ENCODE measurements at places on chromosomes 7 and 10.
A peak's percentile ranks its signal among the peaks of the same experiment; 100 is the strongest.

GRCh38 chr7:16811551-16811950, 6.8 kb upstream of the AGR2 start:
- DNase-seq, result no peak

GRCh38 chr7:52940481-52940880, 95.0 kb upstream of the POM121L12 start:
- no peak for DNase-seq

DNA sequence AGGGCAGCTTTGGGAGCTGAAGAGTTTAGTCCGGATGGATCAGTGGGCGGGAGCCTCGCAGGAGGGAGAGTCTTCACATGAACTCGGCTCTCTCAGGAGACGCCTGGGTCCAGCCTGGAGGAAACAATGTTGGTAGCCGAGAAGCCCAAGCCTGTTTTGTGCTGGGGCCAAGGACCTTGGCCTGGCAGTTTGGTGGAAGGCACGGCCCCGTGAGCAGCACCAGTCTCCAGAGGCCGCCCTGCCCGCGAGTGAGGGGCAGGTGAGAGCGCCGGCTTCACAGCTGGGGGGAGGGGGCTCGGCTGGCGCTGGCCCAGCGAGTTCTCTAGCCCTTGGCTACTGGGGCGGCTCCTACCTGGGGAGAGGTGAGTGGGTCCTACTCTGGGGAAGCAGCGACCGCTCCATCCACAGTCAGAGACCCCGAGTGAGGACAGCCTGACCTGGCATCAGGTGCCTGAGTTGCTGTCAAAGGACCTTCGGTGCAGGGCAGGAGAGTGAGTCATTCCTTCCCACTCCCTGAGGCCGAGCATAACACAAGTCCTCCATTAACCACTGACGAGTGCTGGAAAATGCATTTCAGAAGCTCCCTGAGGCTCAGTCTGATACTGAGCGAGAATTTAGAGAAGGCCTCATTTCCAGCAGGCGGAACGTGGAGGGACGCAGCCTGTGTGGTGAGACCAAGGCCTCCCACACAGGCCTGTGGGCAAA, 89.3 kb upstream of the DIP2C start:
- no peak for DNase-seq

- no peak for DNase-seq
Observed at GRCh38 chr7:21221130-21221529, 206.8 kb upstream of the SP4 start.

- no peak for DNase-seq
Observed at GRCh38 chr7:95367606-95368005, 28.6 kb downstream of the PON3 start.

DNA sequence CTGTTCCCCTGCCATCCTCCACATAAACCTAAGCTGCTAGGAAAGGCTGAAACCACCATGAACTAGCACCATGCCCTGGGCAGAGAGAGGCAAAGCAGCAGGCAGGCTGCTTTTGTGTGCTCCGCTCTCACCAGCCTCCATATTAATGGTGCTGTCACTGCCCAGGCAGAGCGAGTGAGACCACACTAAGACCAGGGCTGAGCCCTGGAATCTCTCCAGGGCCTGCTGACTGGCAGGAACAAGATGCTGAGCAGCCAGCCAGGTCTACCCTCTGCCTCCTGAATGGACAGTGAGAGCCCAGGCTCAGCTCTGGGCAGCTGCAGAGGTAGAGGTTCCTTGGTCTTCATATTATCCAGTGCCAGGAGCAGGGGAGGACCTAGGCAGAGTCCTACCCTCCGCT, 1.6 kb upstream of the CRHR2 start:
- no peak for DNase-seq

GRCh38 chr7:11331128-11332102, 357.7 kb downstream of the PHF14 start:
- DNase-seq, result no peak

- DNase-seq, result no peak
Observed at GRCh38 chr7:154744256-154744860, 258.6 kb downstream of the PAXIP1 start.

DNA sequence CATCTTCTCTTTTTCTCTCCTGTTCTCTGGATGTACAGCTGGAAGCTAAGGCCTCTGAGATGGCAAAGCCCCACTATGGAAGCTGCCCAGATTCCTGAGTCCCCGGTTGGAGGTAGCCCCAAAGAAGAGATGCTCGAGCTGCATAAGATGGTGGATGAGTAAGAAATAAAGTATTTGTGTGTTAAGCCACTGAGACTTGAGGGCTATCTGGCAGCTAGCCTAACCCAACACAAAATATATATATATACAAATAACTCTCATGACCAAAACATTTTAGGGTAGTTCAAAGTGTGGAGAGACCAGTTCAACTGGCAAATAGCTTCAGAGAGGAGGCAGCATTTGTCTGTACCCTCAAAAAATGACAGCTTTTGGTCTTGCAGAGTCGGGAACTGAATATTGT, 72.4 kb upstream of the PDE1C start:
- no peak for DNase-seq

DNA sequence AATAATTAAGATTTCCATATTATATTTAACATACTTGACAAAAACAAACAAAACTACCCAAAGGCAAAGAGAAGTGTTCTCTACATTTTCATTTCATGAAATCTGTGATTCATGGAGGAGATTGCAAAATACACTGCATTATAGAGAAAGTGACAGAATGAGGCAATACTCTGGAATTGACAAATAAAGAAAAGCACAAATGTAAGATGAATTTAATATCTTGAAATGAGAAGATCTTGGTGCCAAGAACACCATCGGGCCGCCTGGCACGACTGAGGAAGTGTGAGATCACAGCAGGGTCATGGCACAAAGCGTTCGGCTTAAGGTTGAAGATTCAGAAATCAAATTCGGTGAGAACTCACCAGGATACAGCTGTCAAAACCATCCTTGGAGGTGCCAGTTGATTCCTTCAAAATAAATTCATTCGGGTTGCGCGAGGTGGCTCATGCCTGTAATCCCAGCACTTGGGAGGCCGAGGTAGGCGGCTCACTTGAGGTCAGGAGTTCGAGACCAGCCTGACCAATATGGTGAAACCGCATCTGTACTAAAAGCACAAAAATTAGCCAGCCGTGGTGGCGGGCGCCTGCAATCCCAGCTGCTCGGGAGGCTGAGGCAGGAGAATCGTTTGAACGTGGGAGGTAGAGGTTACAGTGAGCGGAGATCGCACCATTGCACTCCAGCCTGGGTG, 174.0 kb upstream of the PFKP start:
- no peak for DNase-seq

- peak; percentile 33 for DNase-seq
Observed at GRCh38 chr7:78019447-78020135, 221.0 kb downstream of the PHTF2 start.

DNA sequence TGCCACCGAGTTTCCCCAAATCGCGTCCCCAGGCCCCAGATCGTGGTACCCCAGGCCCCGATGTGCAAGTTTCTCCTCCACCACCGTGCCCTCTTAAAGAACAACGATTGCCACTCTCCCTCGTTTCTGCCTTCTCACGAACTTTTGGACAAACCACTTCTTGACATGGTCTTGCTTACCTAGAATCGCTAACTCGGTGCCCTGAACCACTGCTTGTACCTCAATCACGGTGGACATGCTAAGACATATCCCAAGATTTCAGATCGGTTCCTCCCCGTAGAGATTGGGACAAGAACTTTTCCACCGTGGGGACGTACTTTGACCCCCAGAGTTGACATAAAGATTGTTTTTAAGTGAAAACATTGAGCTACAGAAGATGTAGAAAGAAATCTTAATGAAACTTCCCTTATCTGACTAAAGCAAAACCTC, 477 bp upstream of the ZC3HAV1 start:
- DNase-seq, result no peak

DNA sequence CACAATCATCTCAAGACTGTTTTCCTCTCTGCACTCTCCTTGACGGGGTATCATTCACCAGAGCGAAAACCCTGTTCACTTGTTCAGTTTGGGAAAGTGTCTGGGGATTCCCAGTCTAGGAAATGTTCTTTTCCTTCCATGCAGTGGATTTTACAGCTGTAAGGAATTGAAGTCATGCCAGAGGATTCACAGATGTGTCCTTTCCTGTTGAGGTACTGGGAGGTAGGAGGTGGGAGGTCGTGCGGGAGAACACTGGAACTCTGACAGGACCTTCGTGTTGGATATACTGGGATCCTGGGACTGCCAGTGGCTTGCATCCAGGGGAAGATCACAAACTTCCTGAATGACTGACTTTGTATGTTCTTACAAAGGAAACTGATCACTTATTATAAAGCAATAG, 185.5 kb downstream of the BMPER start:
- no peak for DNase-seq

- no peak for DNase-seq
Observed at GRCh38 chr10:55287346-55287745, 486.3 kb upstream of the PCDH15 start.

GRCh38 chr7:92669616-92670165, 79.5 kb upstream of the FAM133B start:
- DNase-seq, result no peak

- DNase-seq, result no peak
Observed at GRCh38 chr10:90066435-90066834, 365.0 kb downstream of the KIF20B start.

All from stimulated activated CD4-positive, alpha-beta T cell treated with anti-CD3 and anti-CD28 coated beads, TNF-alpha, amount 100 ng/mL, for 4 hours (primary cell).